SJSA1 (cell line): ENCODE measurements at places on chromosomes 11 and 22. TPM values are rescaled to one million over a fixed set of nuclear protein-coding genes. Genes with fewer than 3 reads are reported as not detected.

DNA sequence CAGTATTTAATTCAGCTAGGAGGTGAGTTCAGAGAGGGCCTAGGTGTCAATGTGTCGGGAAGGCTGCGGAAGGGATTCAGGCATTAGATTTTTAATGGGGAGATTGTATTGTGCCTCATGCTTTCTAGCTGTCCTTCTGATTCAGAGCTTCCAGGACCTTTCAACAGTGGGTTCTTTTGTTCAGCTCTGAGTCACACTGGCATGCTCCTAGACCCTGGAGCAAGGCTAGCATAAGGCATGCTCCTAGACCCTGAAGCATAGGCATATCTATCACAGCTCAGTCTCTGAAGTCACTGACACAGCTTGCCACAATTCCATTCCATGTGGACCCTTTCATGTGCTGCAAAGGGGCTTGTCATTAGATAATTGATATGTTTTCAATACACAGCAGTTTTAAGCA, 396.9 kb downstream of the RAB38 start:
- H3K36me3 ChIP-seq, result no peaks in the 10 kb centered on the region
- no peaks in the 10 kb centered on the region for H3K4me1 ChIP-seq
- H3K4me3 ChIP-seq, result no peak overlapping the region
- DNase-seq, result no peak

GRCh38 chr22:37230673-37231405, 13.2 kb downstream of the RAC2 start:
- DNase-seq, result no peak
- no peak overlapping the region for H3K27ac ChIP-seq
- no peak overlapping the region for H3K4me3 ChIP-seq

- no peaks in the 10 kb centered on the region for H3K27me3 ChIP-seq
- H3K4me1 ChIP-seq, result no peaks in the 10 kb centered on the region
- H3K36me3 ChIP-seq, result no peaks in the 10 kb centered on the region
- H3K27ac ChIP-seq, result no peak overlapping the region
- H3K4me3 ChIP-seq, result no peak overlapping the region
- DNase-seq, result no peak
These were observed 5.1 kb downstream of the APBB1 start for GRCh38 chr11:6413791-6414201.

DNA sequence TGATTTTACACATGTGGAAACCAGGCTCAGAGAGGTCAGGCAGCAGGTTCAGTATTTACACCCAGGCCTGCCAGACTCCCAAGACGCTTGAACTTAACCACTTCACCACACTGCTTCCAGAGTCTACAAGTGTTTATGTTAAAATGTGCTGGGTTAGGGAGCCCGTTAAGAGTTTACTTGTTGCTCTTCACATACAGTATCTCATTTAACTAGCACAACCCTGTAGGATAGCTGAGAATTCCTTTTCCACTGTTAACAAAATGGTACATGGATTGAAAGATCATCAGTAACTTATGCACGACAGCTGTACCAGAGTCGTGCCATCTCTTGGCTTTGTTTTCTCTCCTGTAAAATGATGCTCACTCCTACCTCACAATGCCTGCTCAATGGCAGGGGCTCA, 2.9 kb downstream of the SMCO4 start:
- peaks cover 11% of the 10 kb centered on the region; the same call in 1 of the 2 replicates for H3K4me1 ChIP-seq
- H3K27me3 ChIP-seq, result no peaks in the 10 kb centered on the region
- no peak overlapping the region for H3K4me3 ChIP-seq
- H3K36me3 ChIP-seq, result no peaks in the 10 kb centered on the region
- DNase-seq, result no peak
- no peak overlapping the region for H3K27ac ChIP-seq

- H3K4me1 ChIP-seq, result no peaks in the 10 kb centered on the region
- no peaks in the 10 kb centered on the region for H3K36me3 ChIP-seq
- DNase-seq, result no peak
These were observed 166.2 kb downstream of the NELL1 start for GRCh38 chr11:20835561-20835960.

GRCh38 chr11:85922367-85922766, 67.2 kb downstream of the CCDC83 start:
- H3K36me3 ChIP-seq, result no peaks in the 10 kb centered on the region
- no peaks in the 10 kb centered on the region for H3K27me3 ChIP-seq
- no peak for DNase-seq
- H3K4me3 ChIP-seq, result no peak overlapping the region
- no peak overlapping the region for H3K27ac ChIP-seq

DNA sequence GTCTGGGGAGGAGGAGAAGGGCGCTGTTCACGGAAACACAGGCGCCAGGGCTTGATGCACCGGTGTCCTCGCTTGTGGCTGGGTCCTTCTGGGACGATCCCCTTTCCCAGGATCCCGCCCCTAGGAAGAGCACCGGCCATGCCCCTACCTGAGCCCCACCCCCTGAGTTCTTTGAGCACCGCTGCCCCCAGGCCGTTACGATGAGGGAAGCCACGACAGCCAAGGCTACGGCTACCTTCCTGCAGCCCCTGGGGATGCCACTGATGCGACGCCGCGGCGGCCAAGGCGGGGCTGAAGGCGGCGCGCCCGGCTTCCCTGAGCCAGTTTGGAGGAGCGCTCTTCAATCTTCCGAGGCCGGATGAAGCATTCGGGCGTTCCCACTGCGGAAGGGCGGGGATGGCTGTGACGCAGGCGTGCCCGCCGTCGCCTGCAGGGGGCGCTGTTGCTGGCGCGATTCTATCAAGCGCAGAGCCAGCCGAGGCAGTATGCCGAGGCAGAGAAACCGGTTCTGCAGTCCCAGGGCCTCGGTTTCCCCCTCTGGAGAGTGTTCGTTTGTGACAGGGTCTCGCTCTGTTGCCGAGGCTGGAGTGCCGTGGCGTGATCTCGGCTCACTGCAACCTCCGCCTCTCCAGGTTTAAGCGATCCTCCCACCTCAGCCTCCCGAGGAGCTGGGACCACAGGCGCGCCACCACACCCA, 9.7 kb upstream of the NEFH start:
- no peak for DNase-seq
- H3K4me3 ChIP-seq, result no peak overlapping the region
- H3K27ac ChIP-seq, result no peak overlapping the region
- H3K36me3 ChIP-seq, result no peaks in the 10 kb centered on the region

- no peak overlapping the region for H3K4me3 ChIP-seq
- H3K27ac ChIP-seq, result no peak overlapping the region
- H3K27me3 ChIP-seq, result no peaks in the 10 kb centered on the region
- no peaks in the 10 kb centered on the region for H3K36me3 ChIP-seq
- no peaks in the 10 kb centered on the region for H3K4me1 ChIP-seq
- no peak for DNase-seq
These were observed 278.2 kb downstream of the TBC1D22A start for GRCh38 chr22:47040486-47041270.

DNA sequence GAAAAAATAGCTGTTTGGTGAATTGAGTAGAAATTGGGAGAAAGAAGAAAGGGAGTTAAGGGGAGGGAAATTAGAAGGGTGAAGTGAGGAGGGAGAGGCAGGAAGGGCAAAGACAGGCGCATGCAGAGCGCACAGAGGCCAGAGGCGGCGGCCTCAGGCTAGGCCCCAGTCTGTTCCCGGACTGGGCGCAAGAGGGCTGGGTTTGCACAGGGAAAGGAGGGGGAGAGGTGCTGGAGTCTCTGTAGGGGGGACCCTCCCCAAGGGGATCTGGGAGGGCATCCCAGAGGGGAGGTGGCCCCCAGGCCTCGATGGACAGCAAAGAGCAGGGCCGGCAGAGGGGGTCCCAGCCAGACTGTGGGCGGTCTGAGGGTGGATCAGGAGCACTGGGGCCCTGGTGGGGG, 1.3 kb upstream of the FLRT1 start:
- H3K4me1 ChIP-seq, result peaks cover 45% of the 10 kb centered on the region
- H3K4me3 ChIP-seq, result no peak overlapping the region
- H3K36me3 ChIP-seq, result no peaks in the 10 kb centered on the region
- no peak for DNase-seq
- peaks cover 24% of the 10 kb centered on the region for H3K27me3 ChIP-seq

- DNase-seq, result no peak
- H3K36me3 ChIP-seq, result no peaks in the 10 kb centered on the region
- H3K4me1 ChIP-seq, result no peaks in the 10 kb centered on the region
- H3K27me3 ChIP-seq, result no peaks in the 10 kb centered on the region
- H3K4me3 ChIP-seq, result no peak overlapping the region
These were observed 234.4 kb upstream of the E2F8 start for GRCh38 chr11:19474954-19475721.

DNA sequence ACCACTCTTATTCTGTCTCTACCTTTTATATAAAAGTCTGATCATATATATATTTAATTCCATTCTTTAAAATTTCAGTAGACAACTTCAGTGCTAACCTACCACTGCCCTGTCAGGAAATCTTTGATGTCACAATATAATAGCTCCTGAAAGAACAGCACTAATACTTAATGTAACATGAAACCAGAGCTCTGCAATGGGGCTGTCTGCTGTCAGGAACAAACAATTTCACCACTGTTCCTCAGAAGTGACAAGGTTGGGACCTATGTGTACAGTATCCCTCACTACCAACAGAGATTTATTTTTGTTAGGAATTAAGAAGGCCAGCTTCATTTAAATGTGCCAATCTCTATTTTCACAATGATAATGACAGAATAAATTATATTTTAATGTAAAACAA, 165.5 kb upstream of the C11orf58 start:
- no peak for DNase-seq
- H3K27ac ChIP-seq, result no peak overlapping the region
- no peaks in the 10 kb centered on the region for H3K36me3 ChIP-seq
- 0 out of 2 replicates have a peak, but pooled peaks cover 3% of the 10 kb centered on the region for H3K4me1 ChIP-seq
- H3K4me3 ChIP-seq, result no peak overlapping the region
- no peaks in the 10 kb centered on the region for H3K27me3 ChIP-seq

DNA sequence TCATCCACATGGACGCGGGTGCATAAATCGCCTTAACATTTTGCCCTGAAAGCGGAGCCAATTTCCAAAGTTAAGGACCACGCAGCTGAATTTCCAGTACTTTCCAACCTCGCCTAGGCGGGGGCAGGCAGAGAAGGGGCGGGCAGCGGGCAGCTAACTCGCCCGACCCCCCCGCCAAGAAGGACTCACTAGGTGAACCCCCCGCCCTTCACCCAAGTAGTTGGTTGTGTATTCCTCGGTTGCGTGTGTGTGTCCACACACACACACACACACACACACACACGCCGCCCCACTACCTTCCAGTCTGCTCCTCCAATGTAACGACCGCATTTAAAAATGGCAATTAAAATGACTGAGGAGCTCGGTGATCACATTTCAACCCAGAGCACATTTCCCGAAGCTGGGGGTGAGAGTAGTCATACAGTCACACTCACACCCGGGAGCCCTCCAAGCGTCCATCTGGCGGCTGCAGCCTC, 1.4 kb downstream of the TENM4 start:
- DNase-seq, result no peak
- no peak overlapping the region for H3K27ac ChIP-seq
- no peak overlapping the region for H3K4me3 ChIP-seq
- peaks cover 24% of the 10 kb centered on the region for H3K27me3 ChIP-seq
- H3K4me1 ChIP-seq, result no peaks in the 10 kb centered on the region

- H3K4me3 ChIP-seq, result no peak overlapping the region
- no peak overlapping the region for H3K27ac ChIP-seq
- no peaks in the 10 kb centered on the region for H3K27me3 ChIP-seq
- DNase-seq, result no peak
- H3K36me3 ChIP-seq, result no peaks in the 10 kb centered on the region
These were observed 75.4 kb downstream of the GAB4 start for GRCh38 chr22:16932577-16932976.

DNA sequence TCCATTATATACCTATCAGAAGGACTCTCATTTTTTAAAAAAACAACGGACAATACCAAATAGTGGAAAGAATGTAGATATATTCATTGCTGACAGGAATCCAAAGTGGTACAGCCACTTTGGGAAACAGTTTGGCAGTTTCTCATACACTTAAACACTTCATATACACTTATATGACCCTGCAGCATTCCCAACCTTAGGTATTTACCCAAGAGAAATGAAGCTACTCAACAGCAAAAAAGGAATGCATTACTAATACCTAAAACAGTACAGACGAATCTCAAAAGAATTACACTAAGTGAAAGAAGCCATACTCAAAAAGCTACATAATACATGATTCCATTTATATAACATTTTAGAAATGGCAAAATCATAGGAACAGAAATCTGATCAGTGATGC, 51.5 kb downstream of the RBFOX2 start:
- no peak for DNase-seq
- no peak overlapping the region for H3K4me3 ChIP-seq
- peak overlapping the region; percentile 28; the same call in 1 of the 2 replicates for H3K27ac ChIP-seq
- peaks cover 31% of the 10 kb centered on the region for H3K4me1 ChIP-seq
- H3K27me3 ChIP-seq, result no peaks in the 10 kb centered on the region

DNA sequence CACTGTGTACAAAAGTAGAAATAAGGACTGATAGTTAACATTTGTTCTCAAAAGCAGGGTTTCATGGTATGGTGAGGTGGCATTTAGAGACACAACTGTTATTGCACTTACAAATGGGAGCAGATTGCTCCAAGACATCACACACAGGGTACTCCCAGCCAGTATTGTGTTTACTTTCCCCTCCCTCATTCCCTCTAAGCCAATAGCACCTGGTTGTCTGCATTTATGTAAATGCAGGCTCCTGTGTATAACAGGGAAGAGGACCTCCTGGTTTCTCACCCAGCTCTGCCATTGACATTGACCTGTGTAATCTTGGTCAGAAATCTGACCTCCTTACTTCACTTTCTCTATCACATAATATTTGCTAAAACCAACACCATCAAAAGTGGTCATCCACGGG, 154.4 kb downstream of the NAV2 start:
- H3K36me3 ChIP-seq, result no peaks in the 10 kb centered on the region
- no peak overlapping the region for H3K4me3 ChIP-seq
- no peak for DNase-seq
- no peaks in the 10 kb centered on the region for H3K4me1 ChIP-seq
- no peaks in the 10 kb centered on the region for H3K27me3 ChIP-seq

DNA sequence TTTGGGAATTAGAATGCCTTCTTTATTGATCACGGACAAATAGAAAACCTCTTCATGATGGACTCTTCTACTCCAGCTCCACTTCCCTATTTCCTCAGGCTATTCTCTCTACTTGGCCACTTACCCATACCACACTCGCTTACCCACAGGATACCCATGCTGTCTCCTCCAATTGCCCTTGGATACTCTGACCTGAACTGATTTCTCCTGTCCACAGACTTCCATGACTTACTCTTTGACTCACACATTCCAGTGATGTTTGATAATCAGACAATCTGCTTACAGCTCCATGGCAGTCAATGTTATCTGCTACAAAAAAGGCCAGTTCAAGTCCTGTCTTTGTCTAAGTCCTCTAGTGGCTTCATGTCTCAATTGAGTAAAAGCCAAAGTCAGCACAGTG, 292.0 kb upstream of the CTSC start:
- H3K27ac ChIP-seq, result no peak overlapping the region
- no peak for DNase-seq
- H3K36me3 ChIP-seq, result no peaks in the 10 kb centered on the region
- H3K27me3 ChIP-seq, result no peaks in the 10 kb centered on the region

- no peak overlapping the region for H3K27ac ChIP-seq
- H3K36me3 ChIP-seq, result no peaks in the 10 kb centered on the region
- H3K4me1 ChIP-seq, result no peaks in the 10 kb centered on the region
- H3K4me3 ChIP-seq, result no peak overlapping the region
- DNase-seq, result no peak
These were observed 63.2 kb upstream of the TOP3B start for GRCh38 chr22:22045571-22046335.

The KRTAP5-9 gene
- total RNA-seq, result not detected in 2 replicates

The KIAA0930 gene
- total RNA-seq, result 126 and 192 TPM in 2 replicates

The PATL1 gene
- 17.7 and 24.9 TPM in 2 replicates for total RNA-seq

The CST6 gene
- not detected in 2 replicates for total RNA-seq

The HEPN1 gene
- not detected in 2 replicates for total RNA-seq

The MUC5B gene
- total RNA-seq, result not detected in 2 replicates

The RBMXL2 gene
- not detected in 2 replicates for total RNA-seq

The CCS gene
- total RNA-seq, result 44.8 and 46.6 TPM in 2 replicates
